ENCODE measurements at places on chromosomes 1 and 21.

DNA sequence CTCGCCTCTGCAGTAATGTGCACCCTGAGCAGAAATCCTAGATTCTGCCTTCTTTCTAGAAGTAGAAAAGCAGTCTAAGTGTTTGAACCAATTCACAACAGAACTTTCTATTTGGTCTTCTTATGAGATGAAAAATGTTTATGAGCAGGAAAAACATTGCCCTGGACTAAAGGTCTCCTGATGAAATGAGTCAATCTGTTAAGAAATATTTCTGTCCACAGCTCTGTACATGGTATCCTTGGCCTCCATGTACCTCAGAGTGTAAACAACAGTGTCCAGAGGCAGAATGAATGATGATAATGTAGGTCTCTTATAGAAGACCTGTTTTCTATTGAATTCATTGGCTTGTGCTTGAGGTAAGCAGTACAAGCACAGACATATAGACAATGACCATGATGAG lies 6.2 kb upstream of the APCS start:
- no peak for DNase-seq

GRCh38 chr1:162835157-162835899 lies 25.6 kb downstream of the CCDC190 start:
- no peak for DNase-seq

DNA sequence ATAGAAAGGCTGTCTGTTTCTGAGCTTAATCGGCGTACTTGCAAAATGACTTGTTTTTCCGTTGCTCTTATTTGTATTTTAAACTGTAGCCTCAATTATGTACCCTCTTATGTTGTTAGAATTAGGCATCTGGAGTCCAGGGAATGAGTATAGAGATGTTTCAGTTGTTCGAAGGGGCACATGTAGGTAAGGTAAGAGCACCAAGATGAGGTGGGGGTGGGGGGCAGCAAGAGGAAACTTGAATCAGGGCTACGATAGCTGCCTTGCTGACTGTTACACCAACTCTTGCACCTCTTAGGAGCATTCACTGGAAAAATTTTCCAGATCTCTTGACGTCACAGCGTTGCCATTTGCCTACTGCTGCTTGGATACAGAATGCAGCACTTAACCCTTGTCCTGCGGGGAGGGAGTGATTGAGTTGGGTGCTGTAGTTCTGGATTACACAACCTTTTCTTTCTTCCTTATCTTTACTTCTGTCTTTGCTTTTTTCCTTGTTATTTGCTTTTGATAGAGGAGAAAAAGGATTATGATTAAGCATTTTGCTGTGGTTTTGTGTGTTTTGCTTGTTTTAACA lies 3.2 kb downstream of the ATP1B1 start:
- no peak for DNase-seq

- DNase-seq = no peak
These were observed 628.0 kb downstream of the SMYD3 start for GRCh38 chr1:245879091-245879490.

DNA sequence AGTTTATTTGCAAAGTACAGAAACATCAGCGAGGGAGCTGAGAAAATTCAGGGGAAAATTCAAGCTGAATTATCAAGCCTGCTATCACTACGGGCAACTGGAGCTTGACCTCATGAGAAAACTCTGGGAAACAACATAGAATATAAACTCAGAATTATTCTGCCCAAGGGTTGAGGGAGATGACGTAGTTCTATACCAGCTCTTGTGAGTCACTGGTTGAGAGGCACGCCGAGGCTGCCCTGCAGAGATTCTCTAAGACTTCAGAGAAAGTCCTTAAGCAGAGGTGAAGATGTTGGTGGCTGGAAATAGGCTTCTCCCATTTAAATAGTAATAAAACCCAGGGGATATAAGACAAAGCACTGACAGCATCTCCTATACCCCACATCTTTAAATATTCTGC lies 12.3 kb downstream of the SYDE2 start:
- no peak for DNase-seq

- no peak for DNase-seq
These were observed 647.7 kb downstream of the LTN1 start for GRCh38 chr21:28344985-28345384.

DNA sequence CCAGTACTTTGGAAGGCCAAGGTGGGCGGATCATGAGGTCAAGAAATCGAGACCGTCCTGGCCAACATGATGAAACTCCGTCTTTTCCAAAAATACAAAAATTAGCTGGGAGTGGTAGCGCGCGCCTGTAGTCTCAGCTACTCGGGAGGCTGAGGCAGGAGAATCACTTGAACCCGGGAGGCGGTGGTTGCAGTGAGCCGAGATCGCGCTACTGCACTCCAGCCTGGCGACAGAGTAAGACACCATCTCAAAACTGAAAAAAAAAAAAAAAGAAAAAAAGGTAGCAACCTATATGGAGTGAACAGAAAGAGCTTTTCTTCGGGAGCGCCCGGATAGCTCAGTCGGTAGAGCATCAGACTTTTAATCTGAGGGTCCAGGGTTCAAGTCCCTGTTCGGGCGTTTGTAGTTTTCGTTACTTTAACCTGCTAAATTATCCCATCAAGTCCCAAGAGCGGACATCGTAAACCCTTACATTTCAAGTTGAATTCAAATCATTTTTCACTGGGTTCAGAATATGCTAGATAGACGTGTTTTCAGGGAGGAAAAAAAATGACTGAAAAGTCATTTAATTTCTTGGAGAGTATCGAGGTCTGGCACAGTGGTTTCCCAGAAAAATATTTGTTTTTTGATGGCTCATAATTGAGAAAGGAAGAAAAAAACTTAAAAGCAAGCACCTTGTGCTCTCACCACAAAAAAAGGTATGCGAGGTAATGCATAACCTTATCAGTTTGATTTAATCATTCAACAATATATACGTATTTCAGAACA lies 9.8 kb upstream of the MDM4 start:
- DNase-seq = no peak

All from activated CD4-positive, CD25-positive, alpha-beta regulatory T cell treated with anti-CD3 and anti-CD28 coated beads, Interleukin-2, amount 50 U/mL, for 16 hours (primary cell).